ENCODE measurements at places on chromosomes 16 and 17.

DNA sequence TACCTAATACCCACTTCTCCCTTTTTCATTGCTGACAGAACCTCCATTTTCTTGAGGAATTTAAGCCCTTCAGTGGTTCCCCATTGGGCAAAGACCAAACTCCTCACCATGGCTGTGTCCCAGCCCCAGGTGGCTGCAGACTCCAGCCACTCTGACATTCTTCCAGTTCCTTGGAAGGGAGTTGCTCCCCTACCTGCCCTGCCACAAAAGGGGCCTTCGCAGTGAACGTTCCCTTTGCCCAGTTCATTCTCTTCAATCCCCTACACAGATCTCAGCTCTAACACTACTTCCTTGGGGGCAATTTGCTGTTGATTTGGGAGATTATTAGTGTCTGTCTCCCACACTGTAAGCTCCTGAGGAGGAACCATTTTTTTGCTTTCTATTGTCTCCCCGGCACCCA, 3.2 kb upstream of the AKTIP start:
- DNase-seq = no peak

DNA sequence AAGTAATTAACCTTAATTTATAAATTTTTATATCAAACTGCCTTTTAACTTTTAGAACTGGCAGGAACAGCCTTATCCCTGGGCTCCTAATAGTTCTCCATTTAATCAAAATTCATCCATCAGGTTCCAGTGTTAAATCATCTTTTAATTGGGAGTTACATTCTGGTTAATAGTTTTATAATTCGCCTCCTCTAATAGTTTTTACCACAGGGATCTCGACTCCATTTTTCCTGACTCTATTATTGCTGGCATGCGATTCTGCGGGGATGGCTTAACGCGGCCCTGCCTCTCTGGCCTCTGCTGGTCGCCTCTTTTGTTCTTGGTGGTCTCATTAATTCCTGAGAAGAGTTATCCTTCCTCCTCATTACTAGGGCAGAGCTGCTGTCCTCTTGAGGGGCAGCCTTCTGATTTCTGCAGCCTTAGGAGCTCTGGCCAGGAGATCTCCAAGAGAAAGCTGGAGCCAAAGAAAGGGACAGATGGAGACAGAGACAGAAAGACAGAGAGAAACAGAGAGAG, 71.1 kb downstream of the MRM1 start:
- no peak for DNase-seq

DNA sequence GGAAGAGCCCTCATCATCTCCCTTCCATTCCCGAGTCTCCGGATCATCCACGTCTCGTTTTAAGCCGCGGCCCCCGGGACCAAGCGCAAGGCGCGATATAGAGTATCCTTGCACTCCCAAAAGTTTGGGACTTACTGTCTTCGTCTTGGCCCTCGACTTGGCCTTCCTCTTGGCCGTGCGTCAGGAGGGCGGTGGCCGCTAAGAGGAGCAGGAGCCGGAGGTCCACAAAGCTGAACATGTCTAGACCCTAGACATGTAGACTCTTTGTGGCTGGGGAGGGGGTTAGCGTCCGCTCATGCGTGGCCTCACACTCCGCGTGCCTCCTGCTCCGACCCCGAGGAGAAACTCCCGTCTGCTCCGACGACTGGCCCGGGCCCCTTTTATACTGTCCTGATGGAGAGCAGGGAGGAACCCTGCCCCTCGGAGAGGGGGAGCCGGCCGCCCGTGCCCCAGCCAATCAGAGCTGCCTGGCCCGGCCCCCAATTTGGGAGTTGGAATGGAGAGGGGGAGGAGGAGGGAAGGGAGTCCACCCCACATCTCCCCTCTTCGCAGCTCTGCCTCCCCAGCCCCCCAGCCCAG, at the start of gene COL1A1:
TSS of gene COL1A1 (minus strand) at position 356 of the 579 bp plus-strand sequence. CDS start at position 238, 118 bp downstream.
- DNase-seq = no peak

- DNase-seq = no peak
These were observed 72.2 kb upstream of the TRAP1 start for GRCh38 chr16:3789375-3790099.

DNA sequence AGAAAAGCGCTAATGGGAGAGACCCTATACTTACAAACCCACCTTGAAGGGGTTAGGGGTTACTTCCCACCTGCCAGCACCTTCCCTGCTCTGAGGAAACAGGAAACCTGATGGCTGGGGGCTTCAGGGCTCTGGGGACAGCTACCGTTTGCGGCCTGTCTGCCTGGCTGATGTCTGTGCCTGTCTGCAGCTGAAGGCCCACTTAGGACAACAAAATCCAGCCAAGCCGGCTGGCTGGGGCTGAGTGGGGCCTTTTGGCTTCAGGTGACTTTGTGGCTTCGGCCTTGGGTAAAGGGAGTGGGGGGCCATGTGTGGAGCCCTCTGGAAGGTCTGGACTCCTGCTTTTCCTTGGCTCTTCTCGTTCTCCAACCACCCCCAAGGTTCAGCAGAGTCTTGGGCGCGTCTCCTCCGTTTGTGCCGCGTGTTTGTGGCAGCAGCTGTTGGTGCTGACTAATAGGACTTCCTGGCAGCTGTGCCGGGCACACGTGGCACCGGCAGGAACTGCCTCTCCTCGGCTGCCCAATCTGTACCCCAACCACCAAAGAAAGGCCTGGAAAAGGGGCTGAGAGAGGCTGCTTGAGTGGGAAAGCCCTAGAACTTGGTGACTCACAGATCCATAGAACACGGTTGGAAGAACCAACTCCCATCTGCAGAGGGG, 186.7 kb downstream of the MSI2 start:
- DNase-seq = peak; percentile 57

Data from T-cell (primary cell).